ENCODE measurements at places on chromosomes 7 and 10. TPM values are rescaled to one million over a fixed set of nuclear protein-coding genes. Genes with fewer than 3 reads are reported as not detected.
A peak's percentile ranks its signal among the peaks of the same experiment; 100 is the strongest.

The MEOX2 gene
- 1.2 TPM for total RNA-seq

The AKR1C8 gene
- 0.66 TPM for total RNA-seq

The UFSP1 gene
- total RNA-seq = 3.4 TPM

The ITGA8 gene
- 22.1 TPM for total RNA-seq

The ZNF804B gene
- total RNA-seq = 0.19 TPM

- H3K4me1 ChIP-seq = peaks cover 32% of the 10 kb centered on the region
- DNase-seq = no peak
- H3K27ac ChIP-seq = peak overlapping the region; percentile 58
- H3K36me3 ChIP-seq = no peaks in the 10 kb centered on the region
- no peaks in the 10 kb centered on the region for H3K27me3 ChIP-seq
- H3K4me3 ChIP-seq = no peak overlapping the region
Observed at GRCh38 chr7:139673230-139673629, 104.6 kb downstream of the HIPK2 start.

DNA sequence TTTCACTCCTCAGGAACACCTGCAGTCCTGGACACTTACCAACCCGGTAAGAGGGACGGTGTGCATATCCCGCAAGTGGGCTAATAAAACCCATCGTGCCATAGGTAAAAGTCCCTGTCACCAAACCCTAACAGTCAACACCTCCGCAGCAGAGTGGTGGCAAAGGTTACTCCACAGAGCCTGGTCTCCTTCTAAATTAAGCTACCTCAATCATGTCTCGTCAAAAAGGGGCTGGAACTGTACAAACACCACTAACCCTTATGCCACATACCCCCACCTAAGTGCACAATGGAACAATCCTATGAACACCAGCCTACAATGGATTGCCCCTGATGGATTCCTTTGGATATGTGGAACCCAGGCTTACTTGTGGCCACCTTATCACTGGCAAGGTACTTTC lies 9.6 kb upstream of the AKR1B1 start:
- H3K4me3 ChIP-seq = no peak overlapping the region
- no peaks in the 10 kb centered on the region for H3K27me3 ChIP-seq
- H3K27ac ChIP-seq = no peak overlapping the region
- H3K36me3 ChIP-seq = no peaks in the 10 kb centered on the region
- DNase-seq = no peak

GRCh38 chr10:30058570-30059132 lies 735 bp downstream of the JCAD start:
- H3K4me3 ChIP-seq = peak overlapping the region; percentile 55
- no peaks in the 10 kb centered on the region for H3K36me3 ChIP-seq
- H3K27me3 ChIP-seq = no peaks in the 10 kb centered on the region
- DNase-seq = peak; percentile 73
- peaks cover 5% of the 10 kb centered on the region for H3K4me1 ChIP-seq
- peak overlapping the region; percentile 69 for H3K27ac ChIP-seq

DNA sequence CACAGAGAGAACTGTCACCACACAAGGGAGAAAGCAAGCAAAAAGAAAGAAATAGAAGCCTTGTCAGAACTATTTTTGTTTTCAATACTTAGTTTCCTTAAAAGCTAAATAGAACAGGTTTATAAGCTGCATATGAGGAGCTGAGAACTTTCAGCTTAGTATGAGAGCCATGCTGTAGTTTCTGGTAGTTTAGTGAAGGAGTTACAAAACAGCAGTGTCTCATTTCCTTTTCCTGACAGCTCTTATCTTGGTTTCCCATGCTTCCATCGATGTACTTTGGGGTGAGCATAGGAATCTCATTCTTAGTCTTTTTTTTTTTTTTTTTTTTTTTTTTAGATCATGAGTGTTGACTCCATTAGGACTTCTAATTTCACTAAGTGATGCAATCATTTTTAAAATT lies 8.6 kb upstream of the CHRM2 start:
- no peaks in the 10 kb centered on the region for H3K36me3 ChIP-seq
- no peaks in the 10 kb centered on the region for H3K4me1 ChIP-seq
- H3K4me3 ChIP-seq = no peak overlapping the region
- no peaks in the 10 kb centered on the region for H3K27me3 ChIP-seq

DNA sequence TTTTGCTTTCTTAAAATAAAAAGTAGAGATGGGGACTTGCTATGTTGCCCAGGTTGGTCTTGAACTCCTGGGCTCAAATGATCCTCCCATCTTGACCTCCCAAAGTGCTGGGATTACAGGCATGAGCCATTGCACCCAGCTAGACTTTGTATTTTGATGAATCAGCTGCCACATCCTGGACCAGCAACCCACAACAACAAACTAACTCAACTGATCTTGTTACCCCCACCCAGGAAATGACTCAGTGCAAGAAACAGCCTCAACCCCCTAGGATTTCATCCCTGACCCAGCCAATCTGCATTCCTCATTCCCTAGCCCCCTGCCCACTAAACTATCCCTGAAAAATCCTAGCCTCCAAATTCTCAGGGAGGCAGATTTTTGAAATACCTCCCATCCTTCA lies 123.8 kb downstream of the IPMK start:
- H3K27ac ChIP-seq = no peak overlapping the region
- no peaks in the 10 kb centered on the region for H3K4me1 ChIP-seq
- no peak overlapping the region for H3K4me3 ChIP-seq

DNA sequence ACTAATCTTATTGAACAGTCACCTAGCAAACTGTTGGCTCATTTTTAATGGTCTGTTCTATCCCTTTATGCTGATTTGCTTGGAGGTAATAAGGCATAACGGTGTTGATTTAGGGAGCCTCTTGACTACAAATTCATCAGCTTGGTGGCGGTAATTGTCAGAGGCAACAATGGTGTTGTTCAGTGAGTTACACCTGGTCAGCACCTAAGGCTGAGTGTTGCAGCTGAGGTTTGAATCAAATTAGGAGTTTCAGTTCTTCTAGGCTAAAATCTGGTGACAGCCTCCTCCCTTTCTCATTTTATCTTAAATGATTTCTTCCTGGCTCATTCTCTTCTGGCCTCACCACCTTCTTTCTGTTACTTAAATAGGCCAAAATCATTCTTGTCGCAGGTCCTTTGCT lies 42.3 kb upstream of the SP8 start:
- no peak overlapping the region for H3K27ac ChIP-seq
- DNase-seq = no peak
- no peaks in the 10 kb centered on the region for H3K27me3 ChIP-seq
- H3K36me3 ChIP-seq = no peaks in the 10 kb centered on the region
- no peaks in the 10 kb centered on the region for H3K4me1 ChIP-seq

GRCh38 chr10:66822801-66823200 lies 103.0 kb upstream of the LRRTM3 start:
- no peak overlapping the region for H3K4me3 ChIP-seq
- DNase-seq = no peak

DNA sequence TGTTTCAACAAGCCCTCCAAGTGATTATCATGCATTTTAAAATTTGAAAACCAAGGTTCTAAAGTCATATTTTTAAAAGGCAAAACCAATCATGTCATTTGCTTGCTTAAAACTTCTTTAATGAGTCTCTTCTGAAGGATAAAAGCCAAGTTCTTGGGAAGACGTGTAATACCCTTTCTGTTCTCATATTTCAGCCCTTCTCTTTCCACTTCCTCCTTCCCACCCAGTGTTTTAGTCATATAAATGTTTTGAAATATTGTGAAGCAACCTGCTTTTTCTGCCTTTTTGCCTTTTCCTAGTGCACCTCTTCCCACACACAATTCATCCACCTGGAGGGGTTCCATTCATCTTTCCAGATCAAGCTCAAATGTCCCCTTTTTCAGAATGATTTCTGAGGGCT lies 211.1 kb upstream of the LRRTM3 start:
- H3K4me3 ChIP-seq = no peak overlapping the region
- peaks cover 2% of the 10 kb centered on the region for H3K4me1 ChIP-seq
- no peak overlapping the region for H3K27ac ChIP-seq
- H3K27me3 ChIP-seq = no peaks in the 10 kb centered on the region
- H3K36me3 ChIP-seq = no peaks in the 10 kb centered on the region

DNA sequence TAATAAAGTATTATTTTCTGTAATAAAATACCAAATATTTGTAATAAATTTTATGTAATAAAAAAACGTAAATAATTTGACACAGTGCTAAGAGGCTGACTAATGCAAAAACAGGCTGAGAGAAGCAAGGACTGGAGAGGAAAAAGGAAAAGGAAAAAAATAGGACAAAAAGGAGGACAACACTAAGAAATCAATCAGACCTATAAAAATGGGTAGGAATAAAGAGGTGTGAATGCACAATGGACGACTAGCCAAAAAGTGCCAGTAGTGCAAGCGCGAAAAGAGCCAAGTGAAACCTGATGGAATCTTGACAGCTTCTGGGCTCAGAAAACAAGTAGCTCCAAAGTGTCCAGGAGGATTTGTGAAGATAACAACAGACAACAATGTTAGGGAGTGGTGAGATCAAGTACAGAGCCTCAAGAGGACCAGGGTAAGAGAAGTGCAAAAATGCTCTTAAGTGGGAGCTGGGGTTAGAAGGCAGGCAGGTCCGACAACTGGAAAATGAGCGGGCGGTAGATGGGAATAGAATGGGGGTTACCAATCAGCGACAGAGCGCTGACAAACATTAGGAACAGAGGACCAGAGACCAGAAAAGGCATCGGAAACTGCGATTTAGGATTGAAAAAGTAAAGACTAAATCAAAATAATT lies 1.2 kb downstream of the BRAF start:
- peak overlapping the region; percentile 83 for H3K4me3 ChIP-seq
- peak overlapping the region; percentile 96 for H3K27ac ChIP-seq
- H3K4me1 ChIP-seq = no peaks in the 10 kb centered on the region
- H3K36me3 ChIP-seq = no peaks in the 10 kb centered on the region
- H3K27me3 ChIP-seq = no peaks in the 10 kb centered on the region
- no peak for DNase-seq

- H3K4me3 ChIP-seq = no peak overlapping the region
- no peak overlapping the region for H3K27ac ChIP-seq
- no peak for DNase-seq
Observed at GRCh38 chr7:96481796-96482195, 159.9 kb upstream of the SLC25A13 start.

DNA sequence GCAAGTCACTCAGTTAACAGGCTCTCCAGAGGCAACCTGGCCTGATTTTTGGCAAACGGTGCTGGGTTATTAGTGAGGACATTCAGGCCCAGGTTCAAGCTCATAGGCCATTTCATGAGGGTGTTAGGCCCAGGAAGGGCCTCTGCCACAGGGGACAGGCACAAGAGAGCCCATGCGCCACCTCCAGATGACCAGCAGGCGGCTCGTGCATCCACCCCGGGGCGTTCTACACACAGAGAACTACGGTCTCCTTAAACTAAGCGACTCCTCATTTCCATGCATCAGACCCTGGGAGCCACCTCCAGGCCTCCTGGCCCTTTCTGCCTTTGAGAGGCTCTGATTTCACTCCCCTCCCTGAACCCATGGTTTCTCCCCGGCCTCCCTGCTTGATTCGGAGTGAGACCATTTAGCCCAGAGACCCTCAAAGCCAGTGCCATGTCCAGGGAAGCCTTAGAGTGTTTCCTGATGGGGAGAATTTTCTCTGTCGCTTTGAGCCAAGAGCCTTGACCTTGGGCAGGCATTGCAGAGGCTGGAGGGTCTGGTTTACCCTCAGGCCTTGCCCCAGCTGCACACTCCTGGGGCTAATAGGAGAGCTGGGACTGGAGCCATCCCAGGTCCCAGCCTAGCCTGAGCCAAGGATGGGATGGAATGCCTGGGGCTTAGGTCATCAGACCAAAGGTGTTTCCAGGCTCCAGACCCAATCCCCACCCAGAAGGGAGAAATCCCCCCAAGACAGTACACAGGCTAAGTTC lies 188.0 kb downstream of the GRID1 start:
- no peak overlapping the region for H3K27ac ChIP-seq
- H3K4me1 ChIP-seq = no peaks in the 10 kb centered on the region
- no peak for DNase-seq
- no peaks in the 10 kb centered on the region for H3K27me3 ChIP-seq
- H3K4me3 ChIP-seq = no peak overlapping the region

All from kidney (tissue), 22 donors.